ENCODE measurements at places on chromosomes 2 and 18. TPM values are rescaled to one million over a fixed set of nuclear protein-coding genes. Genes with fewer than 3 reads are reported as not detected.

- no peak for DNase-seq
Measured at GRCh38 chr18:3692113-3692621, 242.2 kb downstream of the TGIF1 start.

The SLC9A4 gene
- not detected for polyA plus RNA-seq

DNA sequence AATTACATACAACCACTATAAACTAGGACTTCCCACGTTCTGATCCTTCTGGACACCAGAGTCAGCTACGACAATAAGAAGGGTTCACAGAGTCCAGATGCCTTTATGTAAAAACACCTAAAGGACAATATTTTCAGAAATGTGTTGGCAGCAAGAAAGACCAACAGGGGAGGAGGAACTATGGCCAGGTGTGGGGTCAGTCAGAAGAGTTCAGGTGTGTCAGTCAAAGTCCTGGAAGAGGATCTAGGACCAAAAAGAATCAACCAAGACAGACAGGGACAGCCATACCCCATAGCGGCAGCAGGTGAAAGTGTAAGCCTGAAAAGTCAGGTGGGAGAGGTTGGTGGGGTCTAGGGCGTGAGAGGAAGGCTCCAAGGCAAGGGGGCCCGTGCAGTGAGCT, 38.0 kb upstream of the YPEL5 start:
- no peak for DNase-seq

The MARCO gene
- polyA plus RNA-seq, result not detected

GRCh38 chr2:219095406-219095935, 34.8 kb upstream of the IHH start:
- DNase-seq, result no peak

- DNase-seq, result no peak
Measured at GRCh38 chr2:119766944-119767343, 7.2 kb downstream of the PTPN4 start.
